ENCODE measurements at places on chromosomes 2 and 18. TPM values are rescaled to one million over a fixed set of nuclear protein-coding genes. Genes with fewer than 3 reads are reported as not detected.

The CHRNG gene
- polyA plus RNA-seq, result not detected

The TNFAIP6 gene
- polyA plus RNA-seq, result 1.7 TPM

The DSC3 gene
- polyA plus RNA-seq, result 0.22 TPM

The HOXD4 gene
- polyA plus RNA-seq, result 0.10 TPM

The CNDP1 gene
- 0.03 TPM for polyA plus RNA-seq

The RAPH1 gene
- 10.3 TPM for polyA plus RNA-seq

The SPEG gene
- polyA plus RNA-seq, result 64.8 TPM

The TRIM43 gene
- not detected for polyA plus RNA-seq

The SLC16A14 gene
- polyA plus RNA-seq, result 0.53 TPM

The MEIS1 gene
- 55.7 TPM for polyA plus RNA-seq

The CD207 gene
- 0.19 TPM for polyA plus RNA-seq

The GYPC gene
- 369 TPM for polyA plus RNA-seq

The GLI2 gene
- 0.30 TPM for polyA plus RNA-seq

The RIT2 gene
- not detected for polyA plus RNA-seq

The RBKS gene
- polyA plus RNA-seq, result 4.0 TPM

The MYO1B gene
- 7.8 TPM for polyA plus RNA-seq

The INHBB gene
- polyA plus RNA-seq, result 2.8 TPM

The CRYBA2 gene
- polyA plus RNA-seq, result not detected

The COL4A4 gene
- 1.3 TPM for polyA plus RNA-seq

The TSPYL6 gene
- polyA plus RNA-seq, result 0.08 TPM

The TANC1 gene
- polyA plus RNA-seq, result 26.6 TPM

The CDK15 gene
- polyA plus RNA-seq, result 0.18 TPM

The SMYD1 gene
- 133 TPM for polyA plus RNA-seq

The SH3RF3 gene
- 5.2 TPM for polyA plus RNA-seq

The TNFRSF11A gene
- polyA plus RNA-seq, result 0.42 TPM

The MAP2 gene
- polyA plus RNA-seq, result 3.2 TPM

The SFT2D3 gene
- polyA plus RNA-seq, result 3.4 TPM

The EFHD1 gene
- 26.8 TPM for polyA plus RNA-seq

The TMEM163 gene
- polyA plus RNA-seq, result 1.2 TPM

The TSGA10 gene
- polyA plus RNA-seq, result 1.7 TPM

The ESPNL gene
- 0.27 TPM for polyA plus RNA-seq

The PRSS56 gene
- polyA plus RNA-seq, result not detected

The CEBPZ gene
- 50.9 TPM for polyA plus RNA-seq

The SERPINB2 gene
- not detected for polyA plus RNA-seq

The MRPL53 gene
- polyA plus RNA-seq, result 128 TPM

The GKN1 gene
- polyA plus RNA-seq, result not detected

The SERPINB4 gene
- not detected for polyA plus RNA-seq

The TPGS2 gene
- 38.3 TPM for polyA plus RNA-seq

The GDF7 gene
- polyA plus RNA-seq, result 0.22 TPM

The PHLPP1 gene
- polyA plus RNA-seq, result 2.6 TPM

The IL1R2 gene
- 8.0 TPM for polyA plus RNA-seq

The CHRND gene
- not detected for polyA plus RNA-seq

The VSNL1 gene
- 8.5 TPM for polyA plus RNA-seq
